ENCODE measurements at places on chromosomes 3 and 15.

- no peaks in the 10 kb centered on the region for H3K4me1 ChIP-seq
- H3K27ac ChIP-seq = no peak overlapping the region
- no peaks in the 10 kb centered on the region for H3K36me3 ChIP-seq
- H3K4me3 ChIP-seq = no peak overlapping the region
- H3K27me3 ChIP-seq = no peaks in the 10 kb centered on the region
- DNase-seq = no peak
Measured at GRCh38 chr15:81751256-81751655, 294.6 kb downstream of the MEX3B start.

- DNase-seq = no peak
- H3K4me3 ChIP-seq = peak overlapping the region; percentile 22
- H3K27ac ChIP-seq = no peak overlapping the region
- H3K4me1 ChIP-seq = peaks cover 16% of the 10 kb centered on the region
- no peaks in the 10 kb centered on the region for H3K27me3 ChIP-seq
Measured at GRCh38 chr3:59709702-59710553, 660.1 kb upstream of the CFAP20DC start.

DNA sequence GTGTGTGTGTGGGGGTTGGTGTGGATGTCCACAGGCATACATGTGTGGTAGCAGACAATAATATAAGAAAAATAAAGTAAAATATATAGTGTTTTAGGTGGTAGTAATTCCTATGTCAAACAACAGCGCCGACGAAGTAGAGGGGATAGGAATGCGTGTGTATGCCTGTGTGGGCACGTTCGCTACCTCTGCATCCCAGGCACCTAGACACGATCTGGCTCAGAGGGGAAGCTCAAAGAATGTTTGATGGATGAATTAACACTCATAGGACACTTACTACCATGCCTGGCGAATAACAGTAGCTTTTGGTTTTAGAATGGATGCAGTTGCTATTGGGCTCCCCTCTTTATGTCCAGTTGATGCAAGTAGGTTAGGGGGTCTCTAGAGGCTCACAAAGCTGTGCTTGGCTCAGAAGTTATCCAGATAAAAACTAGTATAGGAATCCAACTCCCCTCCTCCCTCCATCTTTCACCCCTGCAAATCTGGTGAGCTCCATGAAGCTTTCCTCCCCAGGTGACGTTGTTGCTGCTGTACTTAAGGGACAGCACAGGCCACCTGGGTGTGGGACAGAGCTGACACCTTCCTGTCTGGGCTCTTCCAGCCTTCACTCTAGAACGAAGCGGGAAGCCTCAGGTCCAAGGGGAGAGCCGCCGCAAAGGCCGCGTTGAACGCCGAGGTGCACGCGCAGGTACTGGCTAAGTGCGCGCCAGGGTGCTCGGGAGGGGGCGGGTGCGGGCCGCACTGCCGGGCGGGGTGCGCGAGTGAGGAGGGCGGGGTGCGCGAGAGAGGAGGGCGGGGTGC lies 192.6 kb upstream of the LYSMD4 start:
- H3K27me3 ChIP-seq = no peaks in the 10 kb centered on the region
- peak; percentile 66 for DNase-seq
- no peaks in the 10 kb centered on the region for H3K36me3 ChIP-seq
- H3K4me3 ChIP-seq = peak overlapping the region; percentile 68

GRCh38 chr3:84974347-84974746 lies 15.6 kb downstream of the CADM2 start:
- no peaks in the 10 kb centered on the region for H3K4me1 ChIP-seq
- no peak overlapping the region for H3K27ac ChIP-seq
- no peak for DNase-seq
- H3K4me3 ChIP-seq = no peak overlapping the region
- no peaks in the 10 kb centered on the region for H3K27me3 ChIP-seq

DNA sequence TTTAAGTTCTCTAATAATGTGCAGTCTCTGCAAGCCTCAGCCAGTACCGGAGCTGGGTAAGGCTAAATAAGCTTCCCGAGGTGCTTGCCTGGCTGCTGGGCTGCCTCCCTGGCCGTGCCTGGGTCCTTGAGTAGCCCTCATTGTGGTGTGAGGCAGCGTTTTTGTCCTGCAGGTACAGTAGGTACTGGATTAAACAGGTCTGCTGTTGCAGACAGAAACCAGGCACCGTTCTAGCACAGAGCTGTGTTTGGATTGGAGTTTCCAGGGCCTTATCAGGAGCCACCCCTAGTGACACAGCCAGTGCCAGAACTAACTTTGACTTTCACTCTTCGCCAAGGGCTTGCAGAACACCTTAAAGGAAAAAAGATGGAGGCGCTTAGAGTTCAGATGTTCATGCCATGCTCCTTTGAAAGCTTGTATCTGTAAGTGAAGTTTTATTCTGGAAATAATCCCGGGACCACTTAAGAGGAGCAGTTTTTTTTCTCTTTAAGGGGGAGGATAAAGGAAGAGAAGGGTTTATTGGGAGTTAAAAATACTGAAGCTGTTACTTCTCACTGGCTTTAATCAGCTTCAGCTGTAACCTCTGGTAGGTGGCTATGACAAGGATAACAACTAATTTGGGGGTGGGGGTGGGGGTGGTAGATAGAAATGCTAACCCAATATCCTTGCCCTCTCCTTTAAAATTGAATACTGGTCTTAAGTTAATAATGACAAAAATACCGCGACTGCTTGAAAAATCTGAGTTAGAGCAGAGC lies 126.8 kb downstream of the MITF start:
- H3K4me1 ChIP-seq = no peaks in the 10 kb centered on the region
- H3K36me3 ChIP-seq = no peaks in the 10 kb centered on the region
- H3K27ac ChIP-seq = no peak overlapping the region

DNA sequence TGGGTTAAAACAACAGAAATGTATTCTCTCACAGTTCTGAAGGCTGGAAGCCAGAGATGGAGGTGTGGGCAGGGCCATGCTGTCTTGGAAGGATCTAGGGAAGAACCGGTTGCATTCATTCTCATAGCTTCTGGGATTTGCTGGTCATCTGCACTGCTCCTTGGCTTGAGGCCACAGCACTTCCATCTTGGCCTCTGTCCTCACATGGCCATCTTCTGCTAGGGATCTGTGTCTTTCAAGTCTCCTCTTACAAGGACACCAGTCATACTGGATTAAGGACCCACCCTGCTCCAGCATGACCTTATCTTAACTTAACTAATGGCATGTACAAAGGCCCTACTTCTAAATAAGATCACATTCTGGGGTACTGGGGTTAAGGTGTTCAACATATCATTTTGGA lies 47.7 kb downstream of the RPLP1 start:
- no peaks in the 10 kb centered on the region for H3K27me3 ChIP-seq
- H3K4me1 ChIP-seq = no peaks in the 10 kb centered on the region
- H3K4me3 ChIP-seq = no peak overlapping the region
- no peaks in the 10 kb centered on the region for H3K36me3 ChIP-seq
- no peak for DNase-seq
- no peak overlapping the region for H3K27ac ChIP-seq

DNA sequence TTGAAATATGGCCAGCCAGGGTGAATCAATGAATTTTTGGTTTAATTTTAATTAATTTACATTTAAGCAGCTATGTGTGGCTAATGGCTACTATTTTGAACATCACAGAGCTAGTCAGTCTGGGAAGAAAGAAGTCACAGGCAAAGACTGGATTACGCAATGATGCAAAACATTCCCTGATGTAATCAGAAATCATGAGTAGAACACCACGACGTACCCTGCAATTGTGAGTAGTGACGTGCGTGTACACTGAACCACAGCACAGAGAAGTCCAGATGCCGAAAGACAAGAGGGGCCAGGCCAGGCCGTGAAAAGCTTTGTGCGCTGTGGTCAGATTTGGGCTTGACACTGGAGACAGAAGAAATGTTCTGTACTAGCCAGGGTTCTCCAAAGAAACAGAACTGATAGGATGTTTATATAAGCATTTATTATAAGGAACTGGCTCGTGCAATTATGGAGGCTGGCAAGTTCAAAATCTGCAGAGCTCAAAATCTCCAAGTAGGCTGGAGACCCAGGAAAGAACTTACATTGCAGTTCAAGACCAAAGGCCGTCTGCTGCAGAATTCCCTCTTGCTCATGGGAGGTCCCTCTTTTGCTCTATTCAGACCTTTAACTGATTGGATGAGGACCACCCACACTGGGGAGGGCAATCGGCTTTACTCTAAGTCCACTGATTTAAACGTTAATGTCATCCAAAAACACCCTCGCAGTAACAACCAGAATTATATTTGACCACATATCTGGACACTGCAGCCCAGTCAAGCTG lies 44.6 kb downstream of the SH3BP5 start:
- H3K4me1 ChIP-seq = peaks cover 95% of the 10 kb centered on the region
- no peak overlapping the region for H3K4me3 ChIP-seq
- H3K36me3 ChIP-seq = no peaks in the 10 kb centered on the region
- no peaks in the 10 kb centered on the region for H3K27me3 ChIP-seq
- no peak for DNase-seq

DNA sequence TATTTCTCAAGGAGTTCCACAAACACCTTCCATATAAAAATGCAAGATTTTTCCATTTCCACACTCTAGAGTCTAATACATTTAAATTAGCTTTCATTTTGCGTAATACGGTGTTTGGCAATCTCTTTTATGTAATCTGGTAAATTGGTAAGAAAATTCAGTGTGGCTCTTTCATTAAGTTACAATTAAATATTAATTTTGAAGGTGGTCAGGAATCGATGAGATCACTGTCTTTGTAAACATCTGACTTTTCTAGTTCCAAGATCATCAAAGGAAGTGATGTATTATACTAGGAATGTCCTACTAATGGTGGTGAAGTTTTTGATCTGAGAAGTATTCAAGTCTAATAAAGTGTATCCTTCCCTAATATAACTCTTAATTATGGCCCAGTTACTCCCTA lies 1.1 kb upstream of the UTS2B start:
- H3K4me3 ChIP-seq = no peak overlapping the region
- DNase-seq = no peak
- no peak overlapping the region for H3K27ac ChIP-seq
- no peaks in the 10 kb centered on the region for H3K4me1 ChIP-seq
- H3K27me3 ChIP-seq = no peaks in the 10 kb centered on the region
